Natural killer cell treated with Interleukin-12 subunit alpha and Interleukin-12 subunit beta and Interleukin-15 and Interleukin-18, amount 100 ng/mL, for 72 hours (primary cell): ENCODE measurements at places on chromosomes 13 and 19. TPM values are rescaled to one million over a fixed set of nuclear protein-coding genes. Genes with fewer than 3 reads are reported as not detected.
A peak's percentile ranks its signal among the peaks of the same experiment; 100 is the strongest.

DNA sequence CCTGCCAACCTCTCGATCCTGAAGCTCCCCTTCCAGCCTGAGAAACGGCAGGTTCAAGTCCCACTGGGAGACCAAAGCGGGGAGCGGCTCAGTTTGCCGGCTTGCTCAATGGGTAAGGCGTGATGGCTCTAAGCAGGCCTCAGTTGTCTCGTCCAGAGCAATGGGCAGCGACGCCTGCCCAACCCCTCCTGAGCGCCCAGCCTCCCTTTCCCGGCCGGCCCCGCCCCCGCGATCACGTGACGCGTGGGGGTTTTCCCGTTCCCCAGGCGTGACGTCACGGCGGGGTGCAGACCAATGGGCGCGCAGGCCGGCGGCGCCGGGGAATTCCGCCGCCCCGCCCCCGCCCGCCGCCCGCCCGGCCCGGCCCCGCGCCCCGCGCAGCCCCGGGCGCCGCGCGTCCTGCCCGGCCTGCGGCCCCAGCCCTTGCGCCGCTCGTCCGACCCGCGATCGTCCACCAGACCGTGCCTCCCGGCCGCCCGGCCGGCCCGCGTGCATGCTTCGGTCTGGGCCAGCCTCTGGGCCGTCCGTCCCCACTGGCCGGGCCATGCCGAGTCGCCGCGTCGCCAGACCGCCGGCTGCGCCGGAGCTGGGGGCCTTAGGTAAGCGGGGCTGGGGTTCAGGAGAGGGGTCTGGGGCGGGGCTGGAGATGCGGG is at the start of gene RELB:
Gene RELB (plus strand): TSS at position 378 of the 653 bp plus-strand sequence. CDS start 116 bp downstream, at position 494.
- DNase-seq, result peak; percentile 96

- DNase-seq, result no peak
Measured at GRCh38 chr19:2796659-2797266, 11.5 kb downstream of the THOP1 start.

The OR4F17 gene
- not detected for total RNA-seq

DNA sequence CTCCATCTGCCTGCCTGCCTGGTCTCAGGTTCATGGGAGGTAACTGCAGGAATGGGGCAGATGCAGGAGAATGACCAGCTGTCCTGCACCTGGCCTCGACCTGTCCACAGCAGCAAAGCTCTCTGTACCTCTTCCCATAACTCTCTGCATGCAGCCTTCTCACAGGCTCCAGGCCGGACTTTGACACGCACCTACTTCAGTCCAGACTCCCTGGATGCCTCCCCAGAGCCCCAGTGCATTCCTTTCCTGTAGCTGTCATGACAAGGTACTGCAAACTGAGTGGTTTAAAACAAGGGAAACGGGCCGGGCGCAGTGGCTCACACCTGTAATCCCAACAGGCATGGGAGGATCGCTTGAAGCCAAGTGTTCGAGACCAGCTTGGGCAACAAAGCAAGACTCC is 3.3 kb downstream of the NANOS2 start:
- DNase-seq, result no peak

The LPAR2 gene
- 33.7 TPM for total RNA-seq

DNA sequence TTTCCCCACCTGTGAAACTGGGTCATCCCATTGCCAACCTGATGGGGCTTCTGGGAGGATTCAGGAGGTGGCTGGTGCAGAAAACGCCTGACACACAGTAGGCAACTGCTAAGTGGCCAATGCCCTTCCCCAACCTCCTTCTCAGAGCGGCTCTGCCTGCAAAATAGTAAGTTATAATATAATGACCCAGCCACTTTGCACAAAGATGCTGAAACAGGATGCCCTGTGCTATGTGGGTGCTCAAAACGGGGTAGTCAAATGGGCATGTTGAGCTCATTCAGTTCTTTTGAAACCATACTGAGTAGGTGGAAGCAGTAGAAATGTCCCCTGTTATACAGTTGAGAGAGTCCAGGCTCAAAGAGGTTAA is 507 bp downstream of the MARCHF2 start:
- no peak for DNase-seq

The CEACAM8 gene
- not detected for total RNA-seq

The ICAM1 gene
- 106 TPM for total RNA-seq

DNA sequence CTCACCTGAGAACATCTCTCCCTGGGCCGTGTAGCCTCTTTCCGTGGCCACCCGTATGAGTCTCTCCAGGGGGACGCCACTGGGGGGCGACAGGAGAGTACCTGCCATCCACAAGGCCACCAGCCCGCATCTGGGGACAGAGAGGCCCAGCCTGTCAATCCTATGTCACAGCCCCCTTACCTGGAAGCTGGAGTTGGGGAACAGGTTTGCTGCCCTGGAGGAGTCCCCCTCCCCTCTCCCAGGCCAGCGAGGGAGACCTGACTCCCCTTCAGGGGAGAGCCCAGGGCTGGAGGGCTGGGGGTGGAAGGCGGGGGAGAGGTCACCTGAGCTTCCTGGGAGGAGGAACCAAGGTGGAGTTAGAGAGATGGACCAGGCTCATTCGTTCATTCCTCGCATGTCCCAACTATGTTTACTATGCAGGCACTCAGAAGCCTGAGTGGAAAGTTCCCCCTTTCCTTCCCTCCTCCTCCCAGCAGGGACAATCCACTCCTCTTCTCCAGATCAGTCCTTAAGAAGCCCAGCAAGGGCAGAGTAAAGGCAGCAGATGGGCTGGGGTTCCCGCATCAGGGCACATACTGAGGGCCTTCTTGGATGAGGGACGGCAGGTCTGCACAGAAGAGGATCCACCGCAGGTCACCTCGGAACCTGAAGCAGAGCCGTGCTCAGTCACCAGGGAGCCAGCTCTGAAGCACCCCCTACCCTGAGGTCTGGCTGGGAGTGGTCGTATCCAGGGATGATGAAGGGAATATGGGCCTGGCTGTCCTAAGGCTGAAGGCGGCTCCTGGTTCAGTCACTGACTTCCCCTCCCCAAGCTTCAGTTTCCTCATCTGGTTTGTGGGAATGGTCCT is 5.5 kb downstream of the ACTMAP start:
- DNase-seq, result no peak

DNA sequence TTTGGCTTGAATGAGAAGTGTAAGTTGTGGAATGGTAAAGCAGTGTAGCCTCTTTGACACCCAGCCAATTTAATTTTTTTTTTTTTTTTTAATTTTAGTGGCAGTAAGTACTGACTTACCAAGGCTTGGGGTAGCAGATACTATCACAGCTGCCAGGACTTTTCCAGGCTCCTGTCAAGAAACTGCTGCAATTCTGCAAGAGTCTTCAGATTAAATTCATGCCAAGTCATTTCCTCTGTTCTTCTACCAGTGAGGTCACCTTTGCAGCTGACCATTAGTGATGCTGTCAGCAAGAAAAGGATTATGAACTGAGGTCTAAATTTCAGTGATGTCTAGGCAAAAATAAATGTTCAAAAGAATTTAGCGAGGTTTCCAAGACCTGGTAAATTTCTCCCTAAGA is 91.2 kb downstream of the GGACT start:
- DNase-seq, result no peak

The CLDN10 gene
- total RNA-seq, result not detected

GRCh38 chr19:39166571-39167391 is 30.0 kb upstream of the NCCRP1 start:
- no peak for DNase-seq

- DNase-seq, result no peak
Measured at GRCh38 chr19:5048091-5048726, 79.3 kb downstream of the KDM4B start.

DNA sequence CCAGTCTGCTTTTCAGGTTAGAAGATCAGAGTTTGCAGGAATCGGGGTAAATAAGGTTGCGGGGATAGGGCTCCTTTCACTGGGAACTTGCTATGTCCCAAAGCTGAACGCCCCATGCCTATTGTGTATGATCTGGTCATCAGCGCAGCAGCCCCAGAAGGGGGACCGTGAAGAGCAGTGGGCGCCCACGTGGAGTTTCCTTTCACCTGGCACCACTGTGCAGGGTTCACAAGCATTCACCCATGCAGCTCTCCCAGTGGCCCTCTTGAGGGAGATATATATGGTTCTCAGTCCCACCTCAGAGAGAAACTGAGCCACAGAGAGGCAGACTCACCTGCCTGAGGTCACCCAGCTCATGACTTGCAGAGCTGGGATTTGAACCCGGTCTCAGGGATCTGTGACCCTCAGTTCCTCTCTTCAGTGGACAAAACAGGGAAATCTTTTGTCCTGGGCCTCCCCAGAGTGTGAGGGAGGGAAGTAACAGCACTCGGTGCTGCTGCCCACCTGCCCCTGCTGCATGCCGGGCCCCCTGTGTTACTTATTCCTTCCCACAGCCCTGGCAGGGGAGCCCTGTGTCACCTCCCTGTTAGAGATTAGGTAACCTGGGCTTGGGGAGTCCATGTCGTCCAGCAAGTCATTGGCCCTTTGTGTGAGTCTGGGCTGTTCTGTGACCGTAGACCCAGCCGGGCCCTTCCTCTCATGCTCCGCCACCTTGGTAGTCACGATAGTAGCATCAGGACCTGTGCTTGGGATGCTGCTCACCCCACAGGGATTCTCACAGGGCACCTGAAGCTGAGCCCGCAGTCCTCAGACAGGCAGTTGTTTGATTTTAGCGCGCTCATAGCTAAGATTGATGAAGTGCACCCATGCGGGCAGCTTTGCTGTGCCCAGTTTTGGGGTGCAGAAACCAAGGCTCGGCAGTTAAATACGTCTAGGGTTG is 27.9 kb downstream of the PPP5C start:
- DNase-seq, result no peak

GRCh38 chr19:15437355-15438123 is 12.2 kb downstream of the WIZ start:
- DNase-seq, result no peak

DNA sequence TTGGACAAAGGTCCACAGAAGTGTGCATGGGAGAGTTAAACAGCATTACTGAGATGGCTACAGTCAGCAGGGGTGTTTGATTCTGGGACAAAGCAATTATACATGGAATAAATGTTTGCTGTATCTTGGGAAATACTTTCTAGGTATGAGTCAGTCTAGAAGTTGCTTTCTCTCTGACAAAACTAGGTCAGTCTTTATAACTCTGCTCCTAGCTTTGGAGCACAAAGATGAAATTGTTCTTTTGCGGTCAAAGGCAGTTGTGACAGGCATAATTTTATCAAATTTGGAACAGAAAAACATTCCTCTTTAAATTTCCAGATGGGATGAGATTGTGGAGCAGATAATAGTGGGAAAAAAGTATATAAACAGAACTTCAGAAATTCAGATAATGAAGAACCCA is 1045.4 kb upstream of the MIR17HG start:
- no peak for DNase-seq

DNA sequence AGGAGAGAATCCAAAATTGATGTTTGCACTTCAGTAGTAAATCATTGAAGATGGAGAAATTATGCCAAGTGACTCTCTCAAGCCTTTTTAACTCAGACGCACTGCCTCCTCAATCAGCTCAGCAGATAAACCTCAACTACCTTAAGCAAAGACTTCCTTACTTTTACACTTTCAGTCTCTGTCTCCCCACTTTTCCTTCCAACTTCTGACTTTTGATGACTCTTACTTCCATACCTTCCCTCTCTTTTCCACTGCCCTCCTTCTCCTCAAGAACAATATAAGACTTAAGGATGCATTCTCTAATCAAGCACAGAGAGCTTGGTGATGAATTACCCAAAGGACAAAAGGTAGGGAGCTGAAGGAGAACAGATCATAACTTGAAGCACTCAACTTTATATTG is 4.8 kb upstream of the DACH1 start:
- no peak for DNase-seq

The KLK12 gene
- not detected for total RNA-seq

- no peak for DNase-seq
Measured at GRCh38 chr13:84810781-84811180, 928.5 kb upstream of the SLITRK1 start.

DNA sequence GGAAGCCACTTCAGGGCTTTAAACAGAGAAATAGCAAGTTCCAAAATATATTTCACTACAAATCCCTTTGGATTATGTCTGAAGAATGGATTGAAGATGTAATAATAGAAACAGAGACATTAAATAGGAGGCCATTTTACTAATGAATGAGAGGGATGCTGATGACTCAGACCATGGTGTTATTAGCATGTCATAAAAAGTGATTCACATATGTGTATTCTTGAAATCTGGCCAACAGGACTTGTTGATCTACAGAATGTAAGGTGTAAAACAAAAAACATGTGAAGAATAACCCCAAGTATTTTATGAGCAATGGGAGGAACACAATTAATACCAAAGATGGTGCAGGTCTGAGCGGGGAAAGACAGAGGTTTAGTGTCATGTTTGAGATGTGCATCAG is 873.7 kb downstream of the SLITRK5 start:
- no peak for DNase-seq

The KCTD15 gene
- 3.4 TPM for total RNA-seq

GRCh38 chr13:60111691-60112090 is 52.0 kb downstream of the DIAPH3 start:
- DNase-seq, result no peak

DNA sequence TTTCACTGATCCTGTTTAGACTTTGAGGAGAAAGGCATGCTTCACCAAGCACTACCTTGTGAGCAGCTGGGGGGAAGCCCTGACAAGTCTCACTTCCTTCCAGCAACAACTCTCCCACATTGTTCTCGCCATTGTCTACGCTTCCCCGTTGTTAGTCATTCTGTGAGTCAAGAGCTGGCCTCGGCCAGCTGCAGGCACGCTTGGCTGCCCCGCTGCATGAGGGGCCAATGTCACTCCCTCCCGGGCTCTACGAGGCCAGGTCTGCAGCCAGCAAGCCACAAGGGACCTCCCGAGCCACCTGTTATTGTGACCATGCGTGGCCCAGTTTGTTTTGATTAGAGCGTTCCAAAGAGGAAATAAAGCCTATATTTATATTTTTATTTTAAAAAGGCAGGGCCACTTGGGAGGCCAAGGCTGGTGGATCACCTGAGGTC is 220.9 kb downstream of the FOXO1 start:
- DNase-seq, result no peak

- DNase-seq, result peak; percentile 58
Measured at GRCh38 chr13:91174886-91175501, 172.5 kb upstream of the MIR17HG start.

DNA sequence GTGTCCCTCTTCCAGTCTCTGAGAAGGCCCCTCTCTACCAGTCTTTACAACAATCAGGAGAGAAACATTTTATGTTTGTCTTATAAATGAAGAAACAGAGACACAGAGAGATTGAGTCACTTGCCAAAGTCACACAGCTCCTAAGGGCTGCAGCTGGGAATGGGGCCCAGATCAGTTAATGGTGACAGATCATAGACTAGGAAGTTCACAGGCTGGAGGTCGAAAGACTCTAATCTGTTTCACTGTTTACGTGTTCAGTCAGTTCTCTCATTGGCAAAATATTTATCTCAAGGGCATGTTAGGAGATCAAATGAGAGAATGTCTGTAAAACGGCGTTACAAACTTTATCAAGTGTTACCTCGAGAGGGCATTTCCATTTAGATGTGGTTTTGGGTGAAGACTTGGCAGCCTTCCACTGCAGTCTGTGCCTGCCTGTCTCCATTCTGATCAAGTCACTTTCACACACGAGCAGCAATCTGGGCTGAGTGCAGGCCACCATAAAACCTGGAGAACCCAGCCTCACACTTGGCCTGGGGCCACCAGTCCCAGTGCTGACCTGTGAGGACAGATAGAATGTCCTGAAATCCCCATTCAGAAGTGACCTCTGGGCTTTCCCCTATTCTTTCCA is 65.1 kb downstream of the SIAH3 start:
- no peak for DNase-seq

The SERPINE3 gene
- total RNA-seq, result not detected

The CEACAM7 gene
- total RNA-seq, result not detected

The KXD1 gene
- total RNA-seq, result 144 TPM
